ENCODE measurements at places on chromosomes 5 and 9.

DNA sequence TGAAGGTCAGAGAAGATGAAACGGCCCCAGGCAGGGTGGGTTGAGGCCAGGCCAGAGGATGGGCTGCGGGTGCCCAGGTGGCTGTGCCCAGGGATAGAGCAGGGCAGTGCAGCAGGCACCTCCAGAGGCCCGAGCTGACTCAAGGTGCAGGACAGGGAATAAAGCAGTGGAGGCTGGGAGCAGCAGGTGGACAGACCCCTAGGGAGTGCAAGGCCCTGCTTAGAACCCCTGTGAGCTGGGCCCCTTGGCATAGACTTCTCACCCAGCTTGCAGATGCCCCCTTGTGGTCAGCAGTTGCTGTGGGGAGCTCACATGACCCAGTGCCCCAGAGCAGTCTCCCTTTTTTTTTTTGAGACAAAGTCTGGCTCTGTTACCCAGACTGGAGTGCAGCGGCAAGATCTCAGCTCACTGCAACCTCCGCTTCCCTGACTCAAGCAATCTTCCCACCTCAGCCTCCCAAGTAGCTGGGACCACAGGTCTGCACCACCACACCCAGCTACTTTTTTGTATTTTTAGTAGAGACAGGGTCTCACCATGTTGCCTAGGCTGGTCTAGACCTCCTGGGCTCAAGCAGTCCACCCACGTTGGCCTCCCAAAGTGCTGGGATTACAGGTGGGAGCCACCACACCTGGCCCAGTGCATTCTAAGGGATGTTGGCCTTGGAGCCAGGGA is 118.8 kb downstream of the WNK2 start:
- DNase-seq, result no peak

DNA sequence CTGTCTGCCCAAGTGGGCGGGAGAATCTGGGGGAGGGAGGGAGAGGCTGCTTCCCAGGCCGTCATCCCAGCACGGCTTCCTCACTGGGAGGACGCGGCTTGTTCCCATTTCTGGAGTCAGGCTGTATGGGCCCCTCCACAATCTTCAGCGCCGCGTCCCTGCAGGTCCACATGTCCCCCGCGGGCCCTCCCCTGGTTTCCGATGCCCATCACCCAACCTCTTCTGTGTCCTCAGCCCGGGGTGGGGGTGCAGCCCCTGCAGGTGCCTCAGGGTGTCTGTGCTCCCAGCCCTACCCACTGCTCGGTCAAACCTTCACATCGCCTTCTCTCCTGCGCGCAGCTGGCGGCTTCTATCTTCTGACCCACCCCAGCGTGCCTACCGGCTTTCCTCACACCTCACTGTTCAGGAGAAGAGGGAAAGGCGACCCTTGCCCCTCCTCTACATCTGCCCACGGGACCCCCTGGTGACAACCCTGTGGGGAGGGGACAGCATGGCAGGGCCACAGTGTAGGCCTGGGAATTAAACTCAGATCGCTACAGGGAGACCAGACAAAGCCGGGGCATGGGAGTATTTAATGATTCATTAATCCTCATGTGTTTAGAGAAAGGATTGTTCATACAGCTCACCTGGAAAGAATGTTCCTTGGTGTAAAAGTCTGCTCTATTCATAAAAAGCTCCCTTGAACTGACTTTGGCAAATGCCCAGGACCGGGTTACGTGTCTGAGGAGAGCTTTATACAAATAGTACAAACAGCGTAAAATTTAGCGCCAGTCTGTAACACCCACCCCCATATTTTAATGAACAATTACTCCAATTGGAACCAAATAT is 145.1 kb downstream of the IRX1 start:
- no peak for DNase-seq

DNA sequence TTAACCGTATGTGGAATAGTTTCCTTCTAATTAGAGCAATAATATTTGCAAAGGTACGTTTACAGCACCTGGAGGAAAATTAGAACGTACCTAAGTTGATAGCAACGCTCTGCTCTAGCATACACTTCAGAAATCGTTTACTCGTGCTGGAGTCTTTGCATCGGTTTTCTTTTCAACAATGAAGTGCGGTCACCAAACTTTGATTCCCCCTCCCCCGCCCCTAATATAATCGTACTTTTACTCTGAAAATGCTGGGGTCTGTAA is 506 bp downstream of the ADAMTS19 start:
- DNase-seq, result no peak

- no peak for DNase-seq
Measured at GRCh38 chr5:135355169-135355568, 43.9 kb downstream of the MACROH2A1 start.

GRCh38 chr5:143527808-143528207 is 124.3 kb upstream of the NR3C1 start:
- DNase-seq, result no peak

GRCh38 chr5:173902743-173903142 is 14.6 kb downstream of the CPEB4 start:
- DNase-seq, result no peak

DNA sequence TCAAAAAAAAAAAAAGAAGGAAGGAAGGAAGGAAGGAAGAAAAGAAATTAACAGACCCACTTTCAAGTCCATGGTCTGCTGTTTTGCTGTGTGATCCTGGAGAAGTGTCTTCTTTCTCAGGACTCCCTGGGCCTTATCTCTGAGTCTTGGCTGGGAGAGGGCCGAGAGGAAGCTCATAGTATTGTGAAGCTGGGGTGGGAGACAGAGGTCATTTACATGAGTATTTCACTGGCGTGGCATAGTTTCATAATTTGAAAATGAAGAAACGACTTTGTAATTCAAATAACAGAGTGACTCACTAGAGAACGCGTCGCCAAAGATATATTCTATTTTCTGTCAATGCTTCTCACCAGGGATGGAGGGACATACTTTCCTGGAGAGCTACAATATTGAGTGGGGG is 2.4 kb upstream of the C9orf50 start:
- DNase-seq, result no peak

DNA sequence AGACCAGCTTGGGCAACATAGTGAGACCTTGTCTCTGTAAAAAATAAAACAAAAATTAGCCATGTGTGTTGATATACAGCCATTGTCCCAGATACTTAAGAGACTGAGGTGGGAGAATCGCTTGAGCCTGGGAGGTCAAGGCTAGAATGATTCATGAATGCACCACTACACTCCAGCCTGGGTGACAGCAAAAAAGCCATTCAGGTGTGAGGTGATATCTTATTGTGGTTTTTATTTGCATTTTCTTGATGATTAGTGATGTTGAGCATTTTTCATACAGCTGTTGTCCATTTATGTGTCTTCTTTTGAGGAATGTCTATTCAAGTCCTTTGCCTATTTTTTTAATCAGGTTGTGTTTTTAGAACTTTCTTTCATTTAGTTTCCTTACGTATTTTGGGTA is 23.2 kb downstream of the MTAP start:
- DNase-seq, result no peak

DNA sequence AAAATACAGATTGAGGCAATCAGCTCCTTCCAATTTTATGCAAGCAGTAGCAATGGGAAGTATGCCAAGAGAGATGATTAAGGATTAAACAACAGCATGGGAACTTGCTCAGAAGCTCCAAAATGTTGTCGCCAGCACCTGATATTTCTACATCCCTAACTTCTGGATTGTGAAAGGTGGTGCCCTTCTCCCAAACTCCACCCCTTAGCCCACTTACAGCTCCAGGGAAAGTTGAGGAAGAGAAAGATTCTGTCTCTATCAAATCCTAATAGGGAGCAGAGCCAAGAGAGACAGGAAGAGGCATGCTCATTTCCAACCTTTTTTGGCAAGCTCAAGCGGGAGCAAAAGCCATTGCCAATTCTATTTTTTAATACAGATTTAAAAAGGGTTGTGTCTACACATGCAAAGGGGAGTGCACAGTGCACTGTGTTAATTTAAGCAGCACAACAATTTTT is 92.4 kb upstream of the NR3C1 start:
- no peak for DNase-seq

DNA sequence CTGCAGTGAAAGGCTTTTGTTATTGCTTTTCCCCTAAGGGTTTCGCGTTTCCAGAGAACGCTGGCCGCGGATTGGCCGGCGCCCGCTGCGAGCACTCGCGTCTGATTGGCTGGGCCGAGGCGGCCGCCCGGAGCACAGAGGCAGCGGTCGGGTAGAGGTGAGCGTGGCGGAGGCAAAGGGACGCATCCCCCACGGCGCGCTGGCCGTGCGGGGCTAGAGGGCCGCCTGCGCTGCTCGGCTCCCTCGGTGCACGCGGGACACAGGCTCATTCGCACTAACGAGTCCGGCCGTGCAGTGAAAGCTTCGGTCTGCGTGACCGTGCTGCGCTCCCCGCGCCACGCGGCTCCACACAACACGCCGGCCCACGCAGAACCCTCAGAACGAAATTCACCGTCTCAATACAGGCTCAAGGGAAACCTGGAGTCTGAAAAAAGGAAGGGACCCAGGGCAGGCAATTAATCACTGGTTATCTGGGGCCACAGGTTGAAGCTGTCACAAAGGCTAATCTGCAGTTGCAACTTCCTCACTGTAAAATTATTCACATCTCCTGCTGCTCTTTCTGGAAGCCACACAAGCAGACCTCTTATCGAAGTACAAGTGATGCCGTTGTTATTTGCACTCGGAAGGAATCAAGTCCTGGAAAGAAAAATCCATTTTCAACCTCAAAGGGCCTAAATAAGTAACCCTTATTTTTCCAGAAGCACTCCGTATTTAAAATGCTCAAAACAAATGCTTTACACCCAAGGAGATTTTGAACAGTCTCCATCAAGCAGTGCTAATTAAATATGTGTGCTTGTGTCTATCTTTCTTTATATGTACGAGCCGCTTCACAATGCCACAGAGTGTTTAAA is 94.6 kb downstream of the ZNF608 start:
- no peak for DNase-seq

- no peak for DNase-seq
Measured at GRCh38 chr5:90689064-90689463, 130.5 kb downstream of the ADGRV1 start.

GRCh38 chr9:118510711-118511110 is 806.5 kb downstream of the TLR4 start:
- no peak for DNase-seq

DNA sequence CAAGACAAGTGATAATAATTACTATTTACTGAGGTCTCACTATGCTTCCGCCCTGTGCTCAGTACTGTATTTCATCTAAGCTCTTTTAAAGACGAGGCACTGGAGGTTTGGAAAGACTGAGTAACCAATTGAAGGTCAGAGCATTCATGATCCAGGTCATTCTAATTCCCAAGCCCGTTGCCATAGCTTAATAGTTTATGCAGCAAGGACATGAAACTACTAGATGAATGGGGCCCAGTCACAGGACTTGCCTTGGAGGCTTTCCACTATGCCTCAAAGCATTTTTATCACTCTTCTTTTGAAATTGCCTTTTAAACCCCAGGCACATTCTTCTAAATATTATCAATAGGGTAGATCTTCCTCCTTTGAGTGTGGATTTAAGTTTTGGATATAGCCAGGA is 17.2 kb upstream of the NFIB start:
- DNase-seq, result no peak

DNA sequence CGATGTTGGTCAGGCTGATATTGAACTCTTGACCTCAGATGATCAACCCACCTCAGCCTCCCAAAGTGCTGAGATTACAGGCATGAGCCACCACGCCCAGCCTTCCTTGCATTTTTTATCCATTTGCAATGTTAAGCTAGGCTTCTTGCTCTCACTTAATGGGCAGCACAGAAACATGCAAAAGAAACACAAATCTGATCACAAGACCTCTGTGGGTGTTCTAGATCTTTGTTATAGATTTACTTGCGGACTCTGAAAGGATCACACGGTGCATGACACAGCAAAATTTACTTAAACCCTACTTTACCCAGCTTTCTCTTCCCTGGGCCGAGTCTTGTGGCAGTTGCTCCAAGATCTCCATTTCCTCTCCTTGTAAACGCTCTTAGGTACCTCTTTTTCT is 71.3 kb downstream of the PSAT1 start:
- no peak for DNase-seq

- no peak for DNase-seq
Measured at GRCh38 chr9:18614651-18615050, 140.7 kb downstream of the ADAMTSL1 start.

GRCh38 chr9:114278881-114279570 is 43.9 kb upstream of the ORM1 start:
- no peak for DNase-seq

- no peak for DNase-seq
Measured at GRCh38 chr9:127122176-127123063, at the start of gene ANGPTL2. Gene ANGPTL2, minus strand, starts transcription at chr9:127122635. Its CDS starts 13,904 bp downstream, at chr9:127108731.

DNA sequence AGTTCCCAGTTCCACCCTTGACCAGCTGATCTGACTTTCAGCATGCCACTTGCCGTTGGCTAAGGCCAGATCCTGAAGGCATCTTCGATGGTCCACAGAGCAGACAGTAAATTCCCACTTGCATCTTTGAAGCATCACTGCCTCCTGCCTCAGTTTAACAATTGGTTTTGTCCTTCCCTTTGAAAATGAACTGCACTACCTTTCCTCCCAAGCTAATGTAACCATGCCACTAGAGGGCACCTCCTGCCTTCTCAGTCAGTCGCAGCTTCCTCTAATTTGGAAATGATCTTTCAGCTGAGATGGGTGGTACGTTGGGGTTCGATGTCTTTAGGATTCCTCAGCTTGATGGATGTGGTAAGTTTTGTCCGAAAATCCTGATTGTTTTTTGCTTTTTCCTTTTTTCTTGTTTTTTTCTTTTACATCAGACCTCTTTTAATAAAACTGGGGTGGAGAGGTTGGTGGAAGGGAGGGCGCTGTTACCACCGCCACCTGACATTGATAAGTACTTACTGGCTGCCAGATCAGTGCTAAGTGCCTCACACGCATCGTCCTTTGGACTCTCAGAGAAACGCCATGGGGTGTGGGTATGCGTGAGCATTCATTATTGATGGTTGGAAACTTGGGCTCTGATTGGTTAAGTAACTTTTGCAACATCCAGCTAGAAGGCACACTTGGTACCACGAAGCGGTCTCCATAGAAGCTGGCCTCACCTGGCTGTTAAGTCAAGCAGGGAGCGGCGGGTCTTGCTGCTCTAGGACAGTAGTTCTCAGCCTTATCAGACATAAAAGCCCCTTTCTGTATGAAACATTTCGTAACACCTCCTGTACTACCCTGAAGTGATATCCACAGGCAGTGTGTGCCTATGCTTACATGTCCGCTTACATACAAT is 16.9 kb downstream of the PTTG1 start:
- DNase-seq, result no peak

- DNase-seq, result no peak
Measured at GRCh38 chr9:9523476-9524139, 1089.2 kb downstream of the PTPRD start.

DNA sequence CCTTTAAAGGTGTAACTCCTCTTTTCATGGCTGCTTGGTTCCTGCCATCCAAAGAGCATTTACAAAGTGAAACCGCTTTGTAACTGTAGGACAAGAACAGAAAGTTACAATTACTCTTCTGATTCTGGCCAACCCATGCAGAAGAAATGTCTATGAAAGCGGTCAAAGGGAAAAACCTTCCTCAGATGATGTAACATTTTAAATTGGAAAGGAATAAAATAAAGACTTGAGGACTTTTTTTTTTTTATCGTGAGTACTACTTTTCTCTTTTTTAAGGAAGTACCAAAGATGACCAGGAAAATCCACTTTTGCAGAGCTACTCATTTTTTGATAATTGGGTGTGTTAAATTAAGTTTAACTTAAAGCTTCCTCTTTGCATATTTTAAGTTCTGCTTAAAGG is 13.0 kb upstream of the C9orf72 start:
- no peak for DNase-seq

Measured in stimulated activated CD8-positive, alpha-beta memory T cell treated with anti-CD3 and anti-CD28 coated beads, Interleukin-15, amount 100 ng/mL, for 24 hours (primary cell).